LoVo (cell line): ENCODE measurements at places on chromosomes 4 and X.

- DNase-seq: no peak
Measured at GRCh38 chr4:48069026-48069425, 52.5 kb downstream of the NIPAL1 start.

- no peak for DNase-seq
Measured at GRCh38 chr4:114226968-114227760, 247.7 kb upstream of the ARSJ start.

GRCh38 chrX:11239230-11239629 lies 54.0 kb upstream of the AMELX start:
- DNase-seq: peak; percentile 0

- DNase-seq: no peak
Measured at GRCh38 chr4:16231570-16232245, 5.4 kb upstream of the TAPT1 start.

GRCh38 chr4:39048311-39048710 lies 13.7 kb upstream of the KLHL5 start:
- no peak for DNase-seq

DNA sequence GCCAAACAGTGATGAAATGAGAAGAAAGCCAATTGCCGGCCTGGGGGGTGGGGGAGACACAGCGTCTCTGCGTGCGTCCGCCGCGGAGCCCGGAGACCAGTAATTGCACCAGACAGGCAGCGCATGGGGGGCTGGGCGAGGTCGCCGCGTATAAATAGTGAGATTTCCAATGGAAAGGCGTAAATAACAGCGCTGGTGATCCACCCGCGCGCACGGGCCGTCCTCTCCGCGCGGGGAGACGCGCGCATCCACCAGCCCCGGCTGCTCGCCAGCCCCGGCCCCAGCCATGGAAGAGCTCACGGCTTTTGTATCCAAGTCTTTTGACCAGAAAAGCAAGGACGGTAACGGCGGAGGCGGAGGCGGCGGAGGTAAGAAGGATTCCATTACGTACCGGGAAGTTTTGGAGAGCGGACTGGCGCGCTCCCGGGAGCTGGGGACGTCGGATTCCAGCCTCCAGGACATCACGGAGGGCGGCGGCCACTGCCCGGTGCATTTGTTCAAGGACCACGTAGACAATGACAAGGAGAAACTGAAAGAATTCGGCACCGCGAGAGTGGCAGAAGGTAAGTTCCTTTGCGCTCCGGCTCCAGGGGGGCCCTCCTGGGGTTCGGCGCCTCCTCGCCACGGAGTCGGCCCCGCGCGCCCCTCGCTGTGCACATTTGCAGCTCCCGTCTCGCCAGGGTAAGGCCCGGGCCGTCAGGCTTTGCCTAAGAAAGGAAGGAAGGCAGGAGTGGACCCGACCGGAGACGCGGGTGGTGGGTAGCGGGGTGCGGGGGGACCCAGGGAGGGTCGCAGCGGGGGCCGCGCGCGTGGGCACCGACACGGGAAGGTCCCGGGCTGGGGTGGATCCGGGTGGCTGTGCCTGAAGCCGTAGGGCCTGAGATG lies at the start of gene SHOX:
Gene SHOX (plus strand): TSS at position 180 of the 885 bp plus-strand sequence. CDS start 107 bp downstream, at position 287.
- DNase-seq: no peak

DNA sequence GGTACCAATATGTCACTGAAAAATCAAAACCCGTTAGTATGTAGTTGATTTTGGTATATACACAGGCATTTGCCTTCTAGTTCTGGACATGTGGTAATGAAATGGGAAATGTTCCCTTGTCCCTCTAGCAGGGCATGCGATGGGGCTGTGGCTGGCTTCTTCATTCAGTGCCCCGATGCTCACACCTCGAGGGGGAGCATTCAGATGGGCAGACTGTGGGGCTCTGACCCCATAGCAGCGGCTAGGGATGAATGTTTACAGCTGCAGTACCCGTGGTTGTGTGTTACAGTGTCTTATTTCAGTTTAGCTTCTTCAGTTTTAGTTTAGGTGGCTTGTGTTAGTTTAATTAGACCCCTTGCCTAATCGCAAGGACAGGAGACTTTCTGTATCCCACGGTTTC lies 1741.0 kb upstream of the PCDH10 start:
- DNase-seq: no peak

- DNase-seq: no peak
Measured at GRCh38 chrX:129980540-129981199, 1.8 kb upstream of the BCORL1 start.

DNA sequence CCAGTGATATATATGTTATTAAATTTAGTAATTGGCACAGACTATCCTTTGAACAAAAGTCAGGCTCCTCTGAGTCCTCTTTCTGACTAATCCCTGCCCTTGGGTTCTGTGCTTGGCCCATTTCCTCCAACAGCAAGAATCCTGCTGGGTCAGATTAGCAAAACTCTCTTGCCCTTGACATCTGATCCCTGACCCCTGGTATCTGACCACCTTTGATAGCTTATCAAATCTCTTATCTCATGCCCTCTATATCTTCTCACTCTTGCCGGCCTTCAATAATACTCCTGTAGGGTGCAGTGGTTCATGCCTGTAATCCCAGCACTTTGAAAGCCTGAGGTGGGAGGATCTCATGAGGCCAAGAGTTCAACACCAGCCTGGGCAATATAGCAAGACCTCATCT lies 245.5 kb upstream of the FAM47A start:
- no peak for DNase-seq

GRCh38 chr4:79057772-79058171 lies 118.5 kb upstream of the PAQR3 start:
- DNase-seq: no peak

- no peak for DNase-seq
Measured at GRCh38 chr4:19944806-19945205, 306.9 kb upstream of the SLIT2 start.

GRCh38 chrX:150324919-150325318 lies 38.2 kb upstream of the MAMLD1 start:
- no peak for DNase-seq

GRCh38 chr4:152953514-152953913 lies 17.4 kb downstream of the FHDC1 start:
- DNase-seq: no peak

DNA sequence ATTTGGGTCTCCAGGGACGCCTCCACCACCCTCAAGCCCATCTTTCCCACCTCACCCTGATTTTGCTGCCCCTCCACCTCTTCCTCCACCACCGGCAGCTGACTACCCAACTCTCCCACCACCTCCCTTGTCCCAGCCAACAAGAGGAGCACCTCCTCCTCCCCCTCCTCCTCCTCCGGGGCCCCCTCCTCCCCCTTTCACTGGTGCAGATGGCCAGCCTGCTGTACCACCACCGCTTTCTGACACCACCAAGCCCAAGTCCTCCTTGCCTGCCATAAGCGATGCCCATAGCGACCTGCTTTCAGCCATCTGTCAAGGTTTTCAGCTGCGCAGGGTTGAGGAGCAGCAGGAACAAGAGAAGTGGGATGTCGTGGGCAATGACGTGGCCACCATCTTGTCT lies 32.4 kb upstream of the ZNF81 start:
- no peak for DNase-seq

- no peak for DNase-seq
Measured at GRCh38 chr4:59689149-59689548, 1511.0 kb upstream of the ADGRL3 start.

GRCh38 chrX:53357799-53358530 lies 64.5 kb downstream of the SMC1A start:
- DNase-seq: no peak

DNA sequence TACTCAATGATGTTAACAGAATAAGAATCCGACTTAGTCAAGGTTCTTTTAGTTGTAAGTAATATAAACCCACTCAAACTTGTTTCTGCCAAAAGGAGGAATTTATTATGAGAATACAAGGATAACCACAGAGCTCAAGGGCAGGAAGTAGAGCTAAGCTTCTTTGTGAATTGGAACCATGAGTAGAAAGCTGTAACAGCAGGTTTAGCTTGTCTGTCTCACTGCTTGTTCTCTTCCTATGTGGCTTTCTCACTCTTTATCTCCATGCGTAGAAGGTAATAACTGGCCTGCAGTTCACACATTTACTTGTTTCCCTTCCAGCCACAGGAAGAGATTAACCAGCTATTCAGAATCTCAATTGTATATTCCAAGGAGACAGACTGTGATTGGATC lies 378.3 kb downstream of the PPP1R2C start:
- DNase-seq: no peak

DNA sequence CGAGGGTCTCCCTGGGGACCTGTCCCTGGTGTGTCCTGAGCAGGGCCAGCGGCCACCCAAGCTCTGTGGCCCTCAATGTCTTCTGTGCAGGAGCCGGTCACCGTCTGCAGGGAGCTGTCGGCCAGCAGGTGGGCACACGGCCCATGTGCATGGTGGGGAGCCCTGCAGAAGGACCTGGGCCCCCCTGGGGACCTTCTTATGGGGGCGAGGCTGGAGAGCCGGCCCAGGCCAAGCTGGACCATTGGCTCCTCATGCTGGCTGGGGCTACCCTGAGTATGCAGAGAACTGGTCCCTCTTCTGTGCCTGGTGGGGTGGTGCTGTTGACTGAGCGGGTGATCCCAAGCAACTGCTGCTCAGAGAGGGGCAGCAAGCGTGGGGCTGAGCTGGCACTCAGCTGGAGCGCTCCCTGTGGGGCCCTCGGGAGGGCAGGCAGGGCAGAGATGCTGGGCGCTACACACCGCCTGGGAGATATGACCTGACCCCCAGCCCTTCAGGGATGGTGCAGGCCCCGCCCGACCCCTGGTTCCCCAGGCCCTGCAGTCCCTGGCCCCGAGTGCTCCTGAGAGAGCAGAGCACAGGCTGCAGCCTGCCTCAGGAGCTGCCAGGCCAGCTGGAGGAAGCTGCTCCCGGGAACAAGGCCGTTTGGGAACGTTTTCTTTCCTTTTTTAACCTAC lies 14.8 kb downstream of the NAT8L start:
- DNase-seq: no peak

DNA sequence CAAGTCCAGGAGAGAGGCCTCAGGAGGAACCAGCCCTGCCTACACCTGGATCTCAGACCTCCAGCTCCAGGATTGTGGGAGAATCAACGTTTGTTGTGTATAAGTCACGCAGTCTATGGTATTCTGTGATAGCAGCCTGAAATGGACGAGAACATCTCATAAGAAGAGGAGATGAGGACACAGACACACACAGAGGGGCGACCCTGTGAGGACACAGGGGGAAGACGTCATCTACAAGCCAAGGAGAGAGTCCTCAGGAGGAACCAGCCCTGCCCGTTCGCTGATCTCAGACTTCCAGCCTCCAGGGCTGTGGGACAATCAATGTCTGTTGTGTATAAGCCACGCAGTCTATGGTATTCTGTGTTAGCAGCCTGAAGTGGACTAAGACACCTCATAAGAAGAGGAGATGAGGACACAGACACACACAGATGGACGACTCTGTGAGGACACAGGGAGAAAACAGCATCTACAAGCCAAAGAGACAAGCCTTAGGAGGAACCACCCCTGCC lies 20.3 kb downstream of the P2RY8 start:
- no peak for DNase-seq

DNA sequence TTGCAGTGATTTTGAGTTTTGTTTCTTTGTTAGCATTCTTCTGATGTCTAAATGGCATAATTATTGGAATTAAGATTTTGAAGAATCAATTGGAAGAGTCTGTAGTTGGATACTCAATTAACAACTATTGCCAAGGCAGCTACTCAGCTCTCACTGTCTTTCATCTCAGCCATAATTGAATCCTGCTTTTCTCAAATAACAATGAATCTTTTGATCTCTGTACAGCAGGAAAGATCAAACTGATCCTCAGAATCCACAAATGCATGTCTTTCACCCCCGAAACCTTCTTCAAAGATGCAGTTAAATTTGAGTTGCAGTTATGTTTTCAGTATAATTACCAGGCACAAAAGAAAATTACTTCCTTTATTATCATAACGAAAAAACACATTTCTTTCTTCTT lies 86.2 kb downstream of the MAD2L1 start:
- no peak for DNase-seq

DNA sequence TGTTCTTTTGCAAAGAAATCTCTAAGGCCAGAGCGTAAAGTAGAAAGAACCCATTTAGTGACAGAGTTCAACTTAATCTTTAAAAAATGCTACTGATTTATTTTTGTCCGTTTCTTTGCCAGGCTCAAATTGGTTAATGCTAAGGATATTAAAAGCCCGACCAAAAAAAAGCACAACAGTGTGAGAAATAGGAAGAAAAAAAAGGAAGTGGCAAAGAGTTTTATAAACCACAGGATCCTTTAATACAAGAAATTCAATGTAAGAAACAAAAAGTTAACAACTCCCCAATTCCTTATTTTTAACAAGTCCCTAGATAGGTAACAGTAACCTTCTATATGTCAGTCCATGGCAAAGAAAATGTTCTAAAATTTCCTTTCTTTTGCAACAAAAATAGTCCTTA lies 480.4 kb downstream of the ACTRT1 start:
- no peak for DNase-seq

GRCh38 chrX:47361538-47362511 lies 8.6 kb upstream of the ZNF157 start:
- DNase-seq: no peak

DNA sequence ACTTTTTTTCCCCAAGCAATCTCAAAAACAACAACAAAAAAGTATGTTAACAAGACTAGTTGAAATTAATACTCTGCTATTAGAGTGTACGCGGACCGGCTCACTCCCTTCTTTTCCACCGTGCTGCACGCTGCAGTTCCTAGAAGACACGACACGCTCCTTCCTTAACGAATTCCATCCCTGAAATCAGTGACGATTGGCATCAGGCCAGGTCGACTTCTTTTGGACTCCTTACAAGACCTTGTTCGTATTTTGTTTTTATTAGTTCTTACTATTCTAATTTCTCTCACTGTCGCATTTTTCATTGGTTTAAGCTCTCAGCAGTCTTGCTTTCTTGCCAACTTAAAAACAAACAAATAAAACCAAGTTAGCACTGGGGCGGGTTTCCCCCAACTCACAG lies 175.8 kb upstream of the PITX2 start:
- DNase-seq: no peak

GRCh38 chrX:110409925-110410324 lies 51.3 kb downstream of the RTL9 start:
- peak; percentile 23 for DNase-seq

DNA sequence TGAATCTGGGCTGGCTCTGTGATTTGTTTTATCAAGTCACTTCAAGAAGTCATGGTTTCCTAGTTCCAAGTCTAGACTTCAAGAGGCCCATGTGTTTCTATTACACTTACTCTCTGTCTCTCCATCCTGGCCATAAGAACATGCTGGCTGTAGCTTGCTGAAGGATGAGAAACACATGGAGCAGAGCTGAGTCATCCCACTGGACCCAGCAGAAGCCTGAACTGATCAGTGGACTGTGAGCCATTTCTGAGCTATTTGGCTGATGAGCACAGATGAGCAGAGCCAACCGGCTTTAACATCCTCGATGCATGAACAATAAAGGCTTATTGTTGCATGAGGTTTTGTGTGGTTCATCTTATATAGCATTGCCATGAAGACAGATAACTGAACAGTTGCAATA lies 290.6 kb upstream of the BOD1L1 start:
- no peak for DNase-seq

DNA sequence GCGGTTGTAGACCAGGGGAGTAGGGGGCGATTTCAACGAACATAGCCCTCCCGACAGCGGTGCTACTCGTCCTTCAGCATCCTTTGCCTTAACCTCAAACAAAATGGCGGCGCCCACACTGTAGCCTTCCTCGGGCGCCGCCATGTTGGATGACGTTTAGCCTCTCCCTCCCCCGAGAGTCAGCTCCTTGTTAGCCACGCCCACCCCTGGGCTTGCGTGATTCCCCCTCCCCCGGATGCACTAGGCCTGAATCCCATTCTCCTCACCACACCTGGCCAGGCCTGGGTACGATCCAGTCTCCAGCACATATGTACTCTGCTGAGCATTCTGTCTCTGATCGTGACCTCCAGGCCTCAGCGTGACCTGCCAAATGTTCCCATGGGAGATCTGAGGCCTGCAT lies 49.0 kb upstream of the ZNF157 start:
- DNase-seq: no peak

- DNase-seq: no peak
Measured at GRCh38 chr4:28238876-28239275, 1378.2 kb downstream of the STIM2 start.

GRCh38 chr4:102500352-102500695 lies 835 bp upstream of the NFKB1 start:
- peak; percentile 34 for DNase-seq
